Thoracic aorta endothelial cell (primary cell): ENCODE measurements at places on chromosomes 2 and 18. TPM values are rescaled to one million over a fixed set of nuclear protein-coding genes. Genes with fewer than 3 reads are reported as not detected.

Gene HSBP1L1
- 1.2 and 3.4 TPM in 2 replicates for total RNA-seq

Gene TNFAIP6
- total RNA-seq = not detected in 2 replicates

Gene RMC1
- 23.5 and 28.2 TPM in 2 replicates for total RNA-seq

Gene DIPK1C
- not detected in 2 replicates for total RNA-seq

Gene EFHD1
- 0.13 TPM in 1 of 2 replicates, not detected in the other for total RNA-seq
